Stimulated activated CD4-positive, alpha-beta T cell treated with anti-CD3 and anti-CD28 coated beads, Interleukin-1b, Interleukin-23, amount 100 ng/mL, for 24 hours (primary cell): ENCODE measurements at places on chromosomes 16 and 17.

GRCh38 chr17:9200699-9201359, 179.5 kb downstream of the NTN1 start:
- DNase-seq = no peak

DNA sequence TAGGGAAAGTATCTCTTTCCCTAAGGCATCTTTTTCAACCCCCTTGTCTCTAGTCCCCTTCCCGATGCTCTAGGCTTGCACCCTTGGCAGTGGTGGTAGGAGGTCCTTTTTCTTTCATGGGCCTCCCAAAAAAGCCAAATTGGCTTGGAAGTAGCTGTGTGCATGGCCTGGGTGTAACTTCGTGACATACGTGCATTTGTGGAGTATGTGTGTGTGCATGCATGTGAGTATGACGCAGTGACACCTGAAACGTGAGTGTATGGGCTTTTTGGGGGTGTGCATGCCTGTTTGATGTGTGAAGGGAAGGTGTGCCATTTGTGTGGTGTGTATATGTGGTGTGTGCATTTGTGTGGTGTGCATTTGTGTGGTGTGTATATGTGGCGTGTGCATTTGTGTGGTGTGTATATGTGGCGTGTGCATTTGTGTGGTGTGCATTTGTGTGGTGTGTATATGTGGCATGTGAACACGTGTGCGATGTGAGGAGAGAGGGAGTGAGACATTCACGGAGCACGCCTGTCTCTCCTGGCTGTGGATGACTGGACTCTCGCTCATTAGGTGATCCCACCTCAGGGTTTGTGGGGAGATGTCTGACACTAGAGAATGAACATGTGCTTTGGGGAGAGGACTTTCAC, 15.7 kb downstream of the IGFBP4 start:
- DNase-seq = no peak

- DNase-seq = no peak
Measured at GRCh38 chr17:34581446-34582184, 2.2 kb downstream of the TMEM132E start.

- DNase-seq = no peak
Measured at GRCh38 chr16:35750157-35750689, 2290.8 kb downstream of the TP53TG3F start.
